ENCODE measurements at places on chromosomes 16 and 17.
A peak's percentile ranks its signal among the peaks of the same experiment; 100 is the strongest.

DNA sequence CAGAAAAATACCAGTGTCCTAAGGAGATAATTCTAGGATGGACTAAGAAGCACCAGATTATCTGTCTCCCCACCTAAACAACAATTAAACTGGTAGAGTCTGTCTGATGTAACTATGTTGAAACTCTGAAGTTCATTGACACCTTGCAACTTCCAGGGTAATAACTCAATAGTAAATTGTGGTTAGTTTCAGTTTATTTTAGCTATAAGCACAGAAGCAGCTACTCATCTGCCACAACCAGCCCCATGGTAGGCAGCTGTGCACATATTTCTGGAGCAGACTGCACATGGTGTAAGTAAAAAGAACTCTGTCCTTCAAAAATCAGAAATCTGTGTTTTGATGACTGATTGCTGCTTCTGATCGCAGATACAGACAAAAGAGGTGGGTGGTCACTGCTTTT is 852.1 kb downstream of the CDH11 start:
- no peak for DNase-seq

DNA sequence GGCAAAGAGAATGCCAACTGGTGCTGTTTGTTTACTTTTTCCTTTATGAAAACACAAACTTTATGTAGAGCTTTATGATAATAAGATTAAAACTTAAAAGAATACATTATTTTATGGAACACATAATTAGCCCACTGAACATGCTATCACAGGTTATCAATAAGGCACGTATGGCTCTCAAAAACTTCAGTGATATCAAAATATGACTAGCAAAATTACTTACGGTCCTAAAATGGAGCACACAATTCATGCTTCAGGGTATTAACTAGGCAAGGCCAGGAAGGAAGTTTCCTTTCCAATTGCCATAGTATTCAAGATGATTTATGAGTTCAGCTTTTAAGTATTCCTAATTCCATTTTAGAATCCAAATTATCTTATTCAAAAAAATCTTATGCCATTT is 3.6 kb downstream of the RNF43 start:
- DNase-seq: no peak

GRCh38 chr17:16873174-16874035 is 98.5 kb downstream of the TNFRSF13B start:
- DNase-seq: no peak

- DNase-seq: no peak
Measured at GRCh38 chr16:75452464-75453190, 11.9 kb downstream of the TMEM170A start.

DNA sequence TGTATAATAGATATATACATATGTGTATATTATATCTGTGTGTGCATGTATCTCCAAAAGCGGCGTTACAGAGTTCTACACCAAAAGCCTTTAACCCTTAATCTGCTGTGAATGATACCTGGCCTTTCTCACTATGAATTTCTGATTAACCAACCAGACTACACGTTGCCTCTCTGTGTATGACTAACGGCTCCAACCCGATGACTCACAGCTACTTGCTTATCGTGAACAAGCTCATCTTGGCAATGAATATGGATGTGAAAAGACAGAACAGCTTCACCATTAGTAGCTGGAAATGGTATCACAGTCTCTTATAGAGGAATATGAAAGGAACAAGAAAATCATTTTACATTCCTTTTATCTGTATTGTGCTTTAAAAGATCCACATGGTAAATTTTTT is 23.8 kb upstream of the ARHGAP44 start:
- DNase-seq: peak; percentile 78

DNA sequence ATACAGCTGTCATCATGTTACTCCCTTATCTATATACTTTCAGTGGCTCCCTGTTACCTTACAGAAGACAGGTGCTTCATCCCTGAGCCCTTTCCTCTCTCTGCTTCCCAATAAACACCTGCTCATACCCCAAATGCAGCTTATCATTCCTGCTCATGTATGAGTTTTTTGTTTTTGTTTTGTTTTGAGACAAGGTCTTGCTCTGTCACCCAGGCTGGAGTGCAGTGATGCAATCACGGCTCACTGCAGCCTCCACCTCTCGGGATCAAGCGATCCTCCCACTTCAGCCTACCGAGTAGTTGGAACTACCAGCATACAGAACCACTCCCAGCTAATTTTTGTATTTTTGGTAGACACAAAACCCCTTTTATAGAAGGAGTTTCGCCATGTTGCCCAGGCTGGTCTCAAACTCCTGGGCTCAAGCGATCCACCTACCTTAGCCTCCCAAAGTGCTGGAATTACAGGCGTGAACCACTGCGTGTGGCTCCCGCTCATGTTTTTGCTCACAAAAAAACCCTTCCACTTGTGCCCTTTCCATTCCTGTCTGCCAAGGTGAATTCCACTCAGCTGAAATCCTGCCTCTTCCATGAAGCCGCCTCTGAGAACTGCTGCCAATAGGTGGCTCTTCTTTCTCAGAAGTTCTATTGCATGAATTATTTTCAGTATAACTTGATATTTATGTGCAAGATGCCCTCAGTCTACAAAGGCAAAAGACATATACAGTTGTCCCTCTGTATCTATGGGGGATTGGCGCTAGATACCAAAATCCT is 7.9 kb upstream of the RNF157 start:
- DNase-seq: no peak

DNA sequence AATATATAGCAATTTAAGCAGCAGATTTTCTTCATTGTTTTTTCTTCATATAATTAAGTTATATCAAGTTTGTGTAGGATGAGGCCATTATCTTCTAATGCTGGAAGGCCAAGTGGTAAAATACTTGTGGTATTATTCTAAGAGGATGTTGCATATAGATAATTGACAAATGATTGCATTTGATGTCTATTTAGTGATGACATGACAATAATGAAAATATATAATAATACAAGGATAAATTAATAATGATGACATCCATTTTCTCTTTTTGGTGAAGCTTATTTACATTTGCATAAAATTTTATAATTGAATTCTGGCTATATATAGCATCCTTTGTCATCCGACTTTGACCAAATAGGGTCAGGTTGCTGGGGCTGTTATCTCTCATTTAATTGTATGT is 195.4 kb upstream of the KCNJ16 start:
- DNase-seq: no peak

DNA sequence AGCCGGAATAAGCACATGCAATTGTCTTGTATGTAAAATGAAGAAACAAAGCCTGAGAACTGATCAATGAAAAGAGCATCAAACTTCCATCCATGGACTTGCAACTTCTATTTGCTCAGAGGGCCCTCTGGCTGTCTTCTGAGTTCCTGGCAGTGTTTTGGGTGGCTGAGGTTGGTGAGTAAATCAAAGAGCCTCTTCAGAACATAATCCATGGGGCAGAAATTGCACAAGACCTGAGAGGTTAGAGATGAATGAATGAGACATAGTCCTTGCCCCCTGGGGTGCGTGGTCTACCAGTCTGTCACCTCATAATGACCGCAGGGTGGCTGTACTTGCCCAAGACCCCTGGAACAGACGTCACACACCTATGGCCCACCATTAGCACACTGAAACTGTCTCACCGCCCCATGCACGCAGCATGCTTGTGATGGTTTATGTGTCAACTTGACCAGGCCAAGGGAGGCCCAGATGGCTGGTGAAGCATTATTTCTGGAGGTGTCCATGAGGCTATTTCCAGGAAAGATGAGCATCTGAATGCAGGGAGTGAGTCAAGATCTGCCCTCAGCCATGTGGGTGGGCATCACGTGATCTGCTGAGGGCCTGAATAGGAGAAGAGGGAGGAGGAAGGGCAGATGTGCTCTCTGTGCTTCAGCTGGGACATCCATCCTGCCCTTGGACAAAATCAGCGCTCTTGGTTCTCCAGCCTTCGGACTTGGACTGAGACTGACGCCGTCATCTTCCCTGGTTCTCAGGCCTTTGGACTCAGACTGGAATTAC is 8.3 kb downstream of the PIK3R6 start:
- no peak for DNase-seq

GRCh38 chr16:10297341-10298006 is 88.4 kb upstream of the ATF7IP2 start:
- no peak for DNase-seq

GRCh38 chr16:28263305-28263704 is 29.0 kb upstream of the SBK1 start:
- DNase-seq: no peak

DNA sequence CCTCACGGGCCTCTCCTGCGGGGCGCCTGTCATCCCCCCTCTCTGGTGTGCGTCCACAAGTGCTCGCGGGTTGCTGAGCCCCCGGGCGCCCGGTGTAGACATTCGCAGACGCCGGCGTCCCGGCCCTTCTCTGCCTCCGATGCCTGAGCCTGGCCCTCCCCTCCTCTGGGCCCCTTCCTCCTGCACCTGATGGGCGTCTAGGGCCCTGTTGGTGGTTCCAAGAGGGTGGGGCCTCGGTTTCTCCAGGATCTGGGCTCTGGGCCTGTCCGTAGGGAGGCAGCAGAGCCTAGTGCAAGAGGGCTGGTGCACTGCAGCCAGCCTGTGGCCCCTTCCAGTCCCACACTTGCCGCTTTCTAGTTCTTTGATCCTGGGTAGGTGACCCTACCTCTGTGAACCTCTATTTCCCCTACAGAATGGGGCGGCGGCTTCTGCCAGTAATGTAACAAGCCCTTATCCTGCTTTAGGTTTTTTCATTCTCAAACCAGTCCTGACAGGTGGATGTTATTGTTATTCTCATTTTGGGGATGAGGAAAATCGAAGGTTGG is 623 bp downstream of the E4F1 start:
- no peak for DNase-seq

DNA sequence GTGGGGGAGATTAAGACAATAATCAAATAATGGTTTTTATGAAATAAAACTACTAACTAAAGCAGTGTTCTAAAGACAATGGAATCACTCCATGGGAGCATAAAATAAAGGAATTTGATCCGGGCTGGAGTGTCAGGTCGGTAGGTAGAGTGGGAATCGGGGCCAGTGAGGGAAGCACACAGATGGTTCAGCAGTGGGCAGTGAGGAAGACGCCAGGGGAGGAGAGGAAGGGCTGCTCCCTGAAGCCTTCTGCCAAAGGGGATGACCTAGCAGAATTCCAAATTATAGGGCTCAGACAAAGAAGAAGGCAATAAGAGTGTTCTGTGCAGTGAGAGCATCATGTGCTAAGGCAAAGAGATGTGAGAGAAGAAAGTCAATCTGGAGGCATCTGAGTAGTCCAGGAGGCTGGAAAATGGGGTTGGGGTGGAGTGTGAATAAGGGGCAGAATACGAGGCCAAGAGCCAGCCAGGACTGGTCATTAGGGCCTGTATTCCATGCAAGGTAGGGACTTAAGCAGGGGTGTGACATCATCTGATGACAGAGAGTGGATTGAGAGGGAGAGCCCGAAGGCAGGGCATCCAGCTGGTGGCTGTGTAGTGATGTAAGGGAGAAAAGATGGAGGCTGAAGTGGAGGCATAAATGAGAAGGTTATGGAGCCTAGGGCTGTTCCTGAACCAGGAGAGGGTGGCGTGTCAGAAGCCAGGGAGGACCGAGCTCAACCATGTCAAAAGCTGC is 137.6 kb downstream of the COPRS start:
- DNase-seq: no peak

GRCh38 chr17:79625706-79626105 is 14.9 kb upstream of the RBFOX3 start:
- DNase-seq: no peak

- no peak for DNase-seq
Measured at GRCh38 chr16:84927621-84928591, 83.4 kb downstream of the ZDHHC7 start.
